NCI-H187 treated with DMSO at 0.1 percent for 48 hours (cell line): ENCODE measurements at places on chromosomes 2 and 18.
A peak's percentile ranks its signal among the peaks of the same experiment; 100 is the strongest.

DNA sequence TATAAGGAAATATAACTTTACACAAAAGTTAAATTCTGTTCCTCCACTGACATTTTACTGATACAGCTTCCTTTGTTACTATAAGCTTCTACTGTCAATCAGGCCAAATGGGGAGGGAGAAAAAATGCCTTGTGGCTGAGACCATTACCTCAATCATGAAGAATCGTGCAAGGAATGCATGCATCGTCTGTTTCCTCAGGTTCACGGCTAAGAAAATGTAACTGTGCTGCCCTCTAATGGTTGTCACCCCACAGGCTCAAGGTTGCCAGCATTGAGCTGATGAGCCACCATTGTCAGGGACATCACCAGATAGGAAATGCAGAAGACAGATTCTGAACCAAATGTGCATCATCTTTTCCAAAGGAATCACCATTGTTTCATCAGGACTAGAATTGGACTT is 426.9 kb downstream of the CDH2 start:
- DNase-seq: peak; percentile 1

DNA sequence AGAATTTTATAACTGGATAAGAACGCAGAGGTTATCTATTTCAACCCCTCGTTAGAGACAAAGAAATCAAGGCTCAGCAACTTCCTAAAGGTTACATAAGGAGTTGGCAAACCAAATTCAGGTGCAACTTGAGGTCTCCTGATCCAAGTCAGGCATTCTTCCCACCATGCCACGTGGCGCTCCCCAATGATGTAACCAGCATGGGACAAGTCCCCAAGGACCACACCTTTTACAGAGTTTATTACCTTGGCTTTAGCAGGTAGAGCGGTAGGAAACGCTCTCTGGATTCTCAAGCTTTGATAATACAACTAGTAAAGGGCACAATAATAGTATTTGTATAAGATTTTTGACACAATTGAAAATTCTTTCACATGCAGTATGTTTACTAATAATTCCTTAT is 26.7 kb upstream of the MBOAT2 start:
- DNase-seq: no peak

DNA sequence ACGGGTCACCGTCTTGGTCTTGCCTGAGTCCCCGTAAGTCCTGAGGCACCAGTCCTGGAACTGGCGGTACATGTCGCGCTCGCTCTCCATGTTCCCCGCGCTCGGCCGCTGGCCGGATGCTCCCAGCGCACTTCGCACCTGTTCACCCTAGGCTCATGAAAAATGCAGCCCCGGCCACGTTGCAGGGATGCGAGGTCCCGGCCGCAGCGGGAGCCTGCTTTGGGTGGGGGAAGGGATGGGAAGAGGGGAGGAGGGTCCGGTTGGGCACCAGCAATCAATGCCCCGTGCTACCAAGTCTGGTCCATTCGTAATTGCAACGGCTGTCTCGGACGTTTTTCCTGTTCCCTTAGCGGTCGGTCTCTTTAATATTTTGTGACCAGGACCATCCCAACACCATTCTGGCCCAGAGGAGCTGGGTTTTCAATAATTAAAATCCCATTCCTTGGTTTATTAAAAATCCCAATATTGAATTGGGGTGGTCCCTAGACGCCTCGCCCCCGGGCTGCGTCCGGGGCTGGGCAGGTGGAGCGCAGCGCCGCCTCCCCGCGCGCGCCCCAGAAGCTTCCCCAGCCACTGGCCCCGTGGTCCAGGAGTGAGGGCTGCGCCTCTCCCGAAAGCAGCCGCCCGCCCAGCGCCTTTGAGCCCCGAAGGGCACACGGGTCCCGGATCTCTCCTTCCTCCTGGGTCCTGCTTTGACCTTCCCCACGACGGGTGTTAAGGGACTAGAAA is 1.4 kb downstream of the NOL4 start:
- no peak for DNase-seq

- DNase-seq: no peak
Measured at GRCh38 chr2:16429431-16430145, 236.0 kb downstream of the CYRIA start.

- DNase-seq: no peak
Measured at GRCh38 chr2:48356701-48357325, 173.1 kb upstream of the STON1 start.

GRCh38 chr2:160252278-160252887 is 52.3 kb upstream of the ITGB6 start:
- no peak for DNase-seq

GRCh38 chr2:204551512-204551863 is 6.2 kb downstream of the PARD3B start:
- no peak for DNase-seq

DNA sequence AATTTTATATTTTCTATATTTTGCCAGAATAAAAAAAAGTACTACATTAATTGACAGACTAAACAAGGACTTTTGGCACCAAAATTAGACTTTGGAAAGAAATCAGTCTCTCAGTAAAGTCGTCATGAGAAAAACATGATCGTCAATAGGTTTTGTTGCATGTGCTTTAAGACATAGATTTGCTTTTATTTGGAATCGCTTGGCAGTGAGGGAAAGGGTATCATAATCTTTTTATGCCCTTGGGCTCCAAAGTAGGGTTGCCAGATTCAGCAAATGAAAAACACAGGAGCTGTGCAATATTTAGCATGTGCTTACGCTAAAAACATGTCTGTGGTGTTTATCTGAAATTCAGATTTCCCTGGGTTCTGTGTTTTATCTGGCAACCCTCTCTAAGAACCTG is 177.6 kb downstream of the LAMA1 start:
- no peak for DNase-seq

GRCh38 chr18:50030146-50030545 is 164.8 kb downstream of the MYO5B start:
- no peak for DNase-seq

GRCh38 chr18:8366656-8367055 is 242.6 kb upstream of the RAB12 start:
- no peak for DNase-seq

- peak; percentile 36 for DNase-seq
Measured at GRCh38 chr18:79924814-79925731, 26.4 kb downstream of the SLC66A2 start.

GRCh38 chr2:97736608-97737330 is 23.4 kb downstream of the ZAP70 start:
- no peak for DNase-seq

GRCh38 chr18:31255953-31256352 is 62.0 kb upstream of the DSG1 start:
- no peak for DNase-seq

DNA sequence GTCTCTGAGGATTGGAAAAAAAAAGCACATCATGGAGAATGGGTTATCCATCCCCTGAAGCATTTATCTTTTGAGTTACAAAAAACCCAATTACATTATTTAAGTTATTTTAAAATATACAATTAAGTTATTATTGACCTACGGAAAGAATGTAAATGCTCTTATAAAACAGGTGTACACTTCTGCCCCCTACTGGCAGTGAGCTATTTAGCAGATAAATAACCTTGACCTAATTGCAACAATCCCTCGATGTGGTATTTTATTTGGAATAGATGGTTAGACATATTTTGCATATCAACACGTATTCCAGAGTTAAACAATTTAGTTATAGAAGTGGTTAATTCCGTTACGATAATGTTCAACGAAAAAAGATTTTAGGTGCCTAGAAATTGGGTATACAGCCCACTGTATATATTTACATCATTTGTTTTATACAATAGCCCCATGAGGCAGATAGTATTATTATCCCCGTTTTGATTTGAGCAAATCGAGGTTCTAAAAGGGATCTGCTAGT is 9.1 kb upstream of the DAW1 start:
- DNase-seq: no peak

DNA sequence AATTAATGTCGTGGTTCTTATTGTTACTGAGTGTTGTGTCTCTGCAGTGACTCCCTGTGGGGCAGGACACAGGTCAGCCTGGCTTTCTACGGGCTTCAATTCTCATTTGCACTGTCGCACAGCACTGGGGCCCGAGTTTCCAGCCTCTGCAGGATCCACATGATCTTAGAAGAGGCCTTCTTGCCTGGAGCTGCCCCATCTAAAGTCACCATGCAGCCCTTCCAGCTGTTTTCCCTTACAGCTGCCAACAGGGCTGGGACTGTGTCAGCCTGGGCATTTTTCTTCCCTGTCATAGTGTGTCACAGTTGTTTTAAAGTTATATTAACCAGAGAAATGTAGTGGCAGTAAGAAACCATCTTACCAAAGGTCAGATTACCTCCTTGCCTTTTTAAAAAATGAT is 27.0 kb downstream of the FHL2 start:
- no peak for DNase-seq

DNA sequence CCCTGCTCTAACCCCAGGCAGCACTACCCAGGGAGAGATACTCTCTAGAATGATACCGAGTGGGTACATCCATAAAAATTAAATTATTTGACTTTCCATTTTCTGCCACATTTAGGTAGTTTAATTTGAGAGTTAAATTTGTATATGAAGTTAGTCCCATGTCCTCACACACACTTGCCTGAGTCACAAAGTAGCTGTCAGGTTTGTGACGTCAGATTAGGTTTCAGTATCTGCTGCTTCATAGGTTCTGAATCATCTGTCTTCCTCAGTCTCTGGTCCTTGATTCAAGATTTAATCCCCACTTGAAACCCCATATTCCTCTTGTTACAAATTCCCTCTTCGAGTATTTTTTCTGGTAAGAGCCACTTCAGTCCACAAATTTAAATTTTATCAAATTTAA is 738.6 kb upstream of the FAM98A start:
- no peak for DNase-seq

GRCh38 chr2:120916446-120916845 is 180.8 kb downstream of the GLI2 start:
- no peak for DNase-seq

DNA sequence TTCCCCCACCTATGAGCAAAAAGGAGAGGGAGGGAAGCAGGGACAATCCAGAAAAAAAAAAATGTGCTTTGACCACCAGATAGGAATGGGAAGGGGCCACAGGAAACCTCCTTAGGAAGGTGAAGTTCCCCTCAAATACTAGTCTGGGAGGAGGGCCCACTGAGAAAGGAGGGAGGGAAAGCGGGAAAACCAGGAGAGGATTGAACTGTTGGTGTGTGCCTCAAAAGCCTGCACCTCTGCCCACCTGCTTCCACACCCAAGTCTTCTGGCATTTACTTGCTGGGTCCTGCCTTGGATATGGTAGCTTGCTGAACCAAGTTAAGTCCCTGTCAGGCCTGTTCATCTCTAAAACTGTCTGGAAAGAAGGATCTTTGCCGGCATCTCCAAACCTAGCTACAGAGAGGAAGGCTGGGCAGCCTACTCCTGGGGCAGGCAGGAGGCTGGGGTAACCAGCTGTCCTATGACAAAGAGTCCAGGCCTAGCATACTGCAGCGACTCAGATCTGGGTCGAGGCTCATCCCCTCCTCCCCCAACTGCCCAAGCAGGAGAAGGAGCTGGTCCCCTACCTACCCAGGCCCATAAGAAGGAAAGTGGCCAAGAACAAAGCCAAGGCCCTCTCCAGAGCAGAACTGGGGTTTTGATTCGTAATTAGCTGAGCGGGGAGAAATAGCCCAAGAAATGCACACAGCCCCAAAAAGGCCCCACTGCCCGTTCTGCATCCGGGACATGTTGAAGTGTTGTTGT is 3.0 kb downstream of the EN1 start:
- no peak for DNase-seq

GRCh38 chr2:119960821-119961220 is 52.1 kb upstream of the EPB41L5 start:
- DNase-seq: no peak

GRCh38 chr18:23498117-23498516 is 5.2 kb upstream of the RMC1 start:
- DNase-seq: no peak

- DNase-seq: no peak
Measured at GRCh38 chr18:39960550-39960949, 1994.5 kb upstream of the PIK3C3 start.

DNA sequence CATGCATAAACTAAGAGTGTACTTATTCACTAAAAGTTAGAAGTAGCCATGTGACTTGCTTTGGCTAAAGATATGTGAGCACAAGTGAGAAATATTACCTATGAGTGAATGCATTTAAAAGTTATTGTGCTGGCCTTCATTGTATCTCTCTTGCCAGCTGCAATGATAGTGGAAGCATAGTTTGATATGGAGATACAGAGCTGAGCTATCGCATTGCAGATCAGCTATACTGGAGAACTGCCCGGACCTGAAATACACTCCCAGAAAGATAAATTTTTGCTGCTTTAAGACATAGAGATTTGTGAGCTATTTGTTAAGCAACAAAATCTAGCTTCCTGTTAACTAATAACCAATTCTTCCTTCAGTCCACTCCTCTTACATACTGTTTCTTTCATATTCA is 571.1 kb downstream of the CPS1 start:
- no peak for DNase-seq

- no peak for DNase-seq
Measured at GRCh38 chr18:55857956-55858355, 270.0 kb upstream of the TCF4 start.

- no peak for DNase-seq
Measured at GRCh38 chr2:210899131-210899530, 342.7 kb downstream of the CPS1 start.

DNA sequence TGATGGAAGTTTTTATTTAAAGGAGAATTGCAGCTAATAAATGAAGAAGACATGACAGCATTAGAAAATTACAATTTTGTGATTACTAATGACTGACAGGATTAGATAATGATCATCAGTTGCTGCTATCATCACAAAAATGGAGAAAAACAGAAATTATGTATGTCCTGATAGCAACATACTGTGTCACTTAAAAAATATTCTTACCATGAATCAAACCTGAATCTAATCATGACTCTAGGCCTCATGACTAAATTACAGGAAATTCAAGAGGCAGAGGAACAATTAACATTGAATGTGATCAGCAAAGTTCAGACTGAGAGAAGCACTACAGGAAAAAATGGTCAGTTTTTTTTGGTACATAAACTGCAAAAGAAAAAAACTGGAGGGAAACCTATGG is 147.8 kb downstream of the PMAIP1 start:
- no peak for DNase-seq

GRCh38 chr18:60875957-60876507 is 457.2 kb upstream of the CDH20 start:
- DNase-seq: no peak

DNA sequence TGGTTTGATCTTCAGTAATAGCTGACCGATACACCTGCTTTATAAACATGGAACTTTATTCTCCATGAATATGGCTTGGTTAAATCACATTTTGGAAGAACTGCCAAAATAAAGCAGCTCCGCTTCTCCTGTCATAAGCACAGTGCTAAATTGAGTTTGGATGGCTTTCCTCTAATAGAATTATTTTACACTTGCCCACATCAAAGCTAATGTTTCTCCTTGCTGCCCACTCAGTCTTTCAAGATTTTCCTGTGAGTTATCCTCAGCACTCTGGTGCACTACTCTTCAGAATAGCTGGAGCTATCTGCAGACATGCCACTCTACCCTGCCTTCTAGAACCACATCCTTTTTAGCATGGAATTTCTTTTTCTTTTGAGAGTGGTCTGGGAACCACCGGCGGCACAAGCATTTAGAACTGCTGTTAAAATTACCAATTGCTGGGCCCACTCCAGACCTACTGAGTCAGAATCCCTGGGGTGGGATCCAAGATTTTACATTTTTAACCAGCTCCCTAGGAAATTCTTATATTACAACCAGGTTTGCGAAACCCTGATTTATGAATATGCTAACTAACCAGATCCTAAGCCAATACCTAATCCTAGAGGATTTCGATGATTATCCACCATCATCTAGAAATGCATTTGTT is 283.3 kb downstream of the AFF3 start:
- DNase-seq: no peak
